ENCODE measurements at places on chromosomes 7 and 10.

DNA sequence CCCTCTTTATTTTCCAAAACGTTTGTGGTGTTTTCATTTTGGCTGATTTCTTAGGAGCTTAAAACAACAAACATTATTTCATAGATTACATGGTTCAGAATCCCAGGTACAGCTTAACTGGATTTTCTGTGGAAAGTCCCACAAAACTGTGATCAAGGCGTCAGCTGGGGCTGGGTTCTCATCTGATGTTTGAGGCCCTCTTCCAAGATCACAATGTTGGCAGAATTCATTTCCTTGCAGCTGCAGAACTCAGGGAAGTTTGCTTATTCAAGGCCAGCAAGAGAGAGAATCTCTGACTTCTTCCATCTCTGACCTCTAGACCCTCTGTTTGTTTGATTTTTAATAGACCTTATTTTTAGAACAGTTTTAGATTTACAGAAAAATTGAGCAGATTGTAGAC, 108.4 kb upstream of the AGK start:
- no peak for DNase-seq

- DNase-seq = no peak
Observed at GRCh38 chr7:16299853-16300252, 121.5 kb downstream of the CRPPA start.

- no peak for DNase-seq
Observed at GRCh38 chr7:31857172-31857571, 170.2 kb downstream of the PPP1R17 start.

- no peak for DNase-seq
Observed at GRCh38 chr10:74650613-74651012, 175.8 kb upstream of the KAT6B start.

- DNase-seq = no peak
Observed at GRCh38 chr10:6386346-6386745, 183.6 kb downstream of the PFKFB3 start.

- no peak for DNase-seq
Observed at GRCh38 chr10:104306897-104307296, 31.4 kb downstream of the ITPRIP start.

- DNase-seq = no peak
Observed at GRCh38 chr10:128286141-128286761, 160.0 kb upstream of the MKI67 start.

- no peak for DNase-seq
Observed at GRCh38 chr10:52706332-52707070, 66.1 kb downstream of the MBL2 start.

DNA sequence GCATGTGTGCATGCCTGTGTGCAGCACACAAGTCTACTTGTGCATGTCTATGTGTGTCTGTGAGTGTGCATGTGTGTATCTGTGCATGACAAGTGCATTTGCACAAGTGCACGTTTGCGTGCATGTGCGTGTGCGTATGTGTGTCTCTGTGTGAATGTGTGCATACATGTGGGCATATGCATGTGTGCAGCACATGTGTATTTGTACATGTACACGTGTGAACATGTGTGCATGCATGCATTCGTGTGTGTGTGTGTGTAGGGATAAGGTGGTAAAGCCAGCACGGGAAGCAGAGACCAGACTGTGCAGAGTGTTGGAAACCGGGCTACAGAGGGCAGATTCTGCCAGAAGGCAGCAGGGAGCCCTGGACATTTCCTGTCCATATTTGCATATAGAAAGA, 35.9 kb upstream of the GNA12 start:
- no peak for DNase-seq

- no peak for DNase-seq
Observed at GRCh38 chr7:150801242-150801945, 825 bp downstream of the TMEM176A start.

DNA sequence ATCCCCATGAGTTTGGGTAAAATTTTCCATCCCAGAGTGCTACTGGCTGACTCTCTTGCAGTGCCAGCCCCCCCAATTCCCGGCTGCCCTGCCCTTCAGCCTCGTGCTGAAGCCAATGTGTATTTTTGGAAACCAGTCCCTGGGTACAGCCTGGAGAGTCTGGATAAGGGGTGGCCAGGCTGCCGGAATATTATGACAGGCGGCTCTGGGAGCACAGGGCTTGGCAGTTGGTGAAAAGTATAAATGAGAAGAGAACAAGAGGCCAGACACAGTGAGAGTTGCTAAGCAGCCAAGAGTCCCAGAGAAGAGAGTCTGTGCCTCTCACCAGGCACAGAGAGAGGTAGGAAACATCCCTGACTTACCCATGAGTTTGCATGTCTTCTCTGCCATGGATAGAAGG, 53.6 kb downstream of the TMEM130 start:
- DNase-seq = no peak

DNA sequence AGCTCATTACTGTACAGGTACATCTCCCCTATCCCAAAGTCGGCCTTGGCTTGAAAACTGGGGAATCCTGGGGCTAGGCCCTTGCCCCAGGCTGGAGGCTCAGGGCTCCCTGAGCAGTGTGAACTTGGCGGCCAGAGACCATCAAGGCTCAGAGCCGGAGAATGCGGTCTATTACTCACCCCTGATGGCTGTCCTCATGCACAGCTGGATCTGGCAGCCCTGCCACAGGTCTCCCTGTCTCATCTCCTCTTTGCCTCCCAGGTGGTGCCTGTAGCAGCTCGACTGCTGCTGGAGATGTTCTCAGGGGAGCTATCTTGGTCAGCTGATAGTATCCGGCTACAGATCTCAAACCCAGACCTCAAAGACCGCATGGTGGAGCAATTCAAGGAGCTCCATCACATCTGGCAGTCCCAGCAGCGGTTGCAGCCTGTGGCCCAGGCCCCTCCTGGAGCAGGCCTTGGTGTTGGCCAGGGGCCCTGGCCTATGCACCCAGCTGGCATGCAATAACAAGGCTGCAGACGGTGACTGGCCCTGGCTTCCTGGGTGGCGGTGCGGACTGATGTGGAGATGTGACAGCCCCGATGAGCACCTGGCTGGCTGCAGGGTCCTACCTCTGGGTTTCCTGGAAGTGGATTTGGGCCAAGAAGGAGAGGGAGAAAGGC, 10.7 kb downstream of the IRF5 start:
- DNase-seq = no peak

GRCh38 chr10:35712486-35712885, 70.4 kb upstream of the FZD8 start:
- no peak for DNase-seq

DNA sequence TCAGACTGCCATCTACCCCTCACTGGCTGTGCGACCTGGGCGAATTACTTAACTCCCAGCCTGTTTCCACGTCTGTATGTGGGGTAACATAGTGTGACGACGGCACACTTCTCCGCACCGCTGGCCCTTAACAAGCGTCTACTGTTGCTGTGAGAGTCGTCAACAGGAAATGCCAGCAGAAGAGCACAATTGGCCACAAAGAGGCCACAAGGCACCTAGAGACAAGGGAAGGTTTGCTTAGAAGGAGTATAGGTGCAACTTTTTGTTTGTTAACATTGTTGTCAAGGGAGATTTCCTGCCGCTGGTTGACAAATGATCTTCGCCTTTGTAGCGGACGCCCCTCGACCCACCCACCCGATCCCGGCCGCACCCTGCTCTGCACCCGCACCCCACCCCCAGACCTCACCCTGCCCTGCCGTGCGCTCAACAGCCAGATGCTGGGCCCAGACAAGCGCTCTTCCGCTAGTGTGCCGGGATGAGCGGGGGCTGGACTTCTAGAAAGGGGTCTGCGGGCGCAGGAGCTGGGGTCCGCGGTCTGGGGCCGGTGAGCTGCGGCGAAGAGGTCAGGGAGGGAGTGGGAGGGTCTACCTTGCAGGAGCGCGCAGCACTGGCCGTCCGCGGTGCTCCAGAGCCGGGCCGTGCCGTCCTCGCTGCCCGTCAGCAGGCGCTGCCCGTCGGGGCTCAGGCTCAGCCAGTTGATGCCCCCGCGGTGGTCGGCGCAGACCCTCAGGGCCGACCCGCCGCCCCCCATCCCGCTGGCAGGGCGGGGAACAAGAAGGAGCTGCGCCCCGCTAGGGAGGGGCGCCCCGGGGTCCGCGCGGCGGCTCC, 785 bp downstream of the WDR86 start:
- no peak for DNase-seq

DNA sequence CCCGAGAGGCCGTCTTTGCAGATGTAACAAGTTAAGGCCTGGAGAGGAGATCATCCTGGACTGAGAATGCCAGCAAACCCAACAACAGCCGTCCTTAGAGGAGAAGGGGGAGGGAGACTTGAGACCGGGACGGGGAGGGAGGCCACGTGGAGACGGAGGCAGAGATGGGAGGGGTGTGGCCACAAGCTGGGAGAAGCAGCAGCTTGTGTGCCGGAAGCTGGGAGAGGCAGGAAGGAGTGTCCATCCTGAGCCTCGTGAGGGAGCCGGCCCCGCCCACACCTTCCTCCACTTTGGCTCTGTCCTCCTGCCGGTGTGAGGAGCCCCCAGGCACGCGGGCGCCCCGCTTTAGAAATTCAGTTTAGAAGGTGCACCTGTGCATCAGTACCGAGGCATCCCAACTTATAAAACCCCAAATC, 95.7 kb downstream of the DNAJB6 start:
- DNase-seq = peak; percentile 23

DNA sequence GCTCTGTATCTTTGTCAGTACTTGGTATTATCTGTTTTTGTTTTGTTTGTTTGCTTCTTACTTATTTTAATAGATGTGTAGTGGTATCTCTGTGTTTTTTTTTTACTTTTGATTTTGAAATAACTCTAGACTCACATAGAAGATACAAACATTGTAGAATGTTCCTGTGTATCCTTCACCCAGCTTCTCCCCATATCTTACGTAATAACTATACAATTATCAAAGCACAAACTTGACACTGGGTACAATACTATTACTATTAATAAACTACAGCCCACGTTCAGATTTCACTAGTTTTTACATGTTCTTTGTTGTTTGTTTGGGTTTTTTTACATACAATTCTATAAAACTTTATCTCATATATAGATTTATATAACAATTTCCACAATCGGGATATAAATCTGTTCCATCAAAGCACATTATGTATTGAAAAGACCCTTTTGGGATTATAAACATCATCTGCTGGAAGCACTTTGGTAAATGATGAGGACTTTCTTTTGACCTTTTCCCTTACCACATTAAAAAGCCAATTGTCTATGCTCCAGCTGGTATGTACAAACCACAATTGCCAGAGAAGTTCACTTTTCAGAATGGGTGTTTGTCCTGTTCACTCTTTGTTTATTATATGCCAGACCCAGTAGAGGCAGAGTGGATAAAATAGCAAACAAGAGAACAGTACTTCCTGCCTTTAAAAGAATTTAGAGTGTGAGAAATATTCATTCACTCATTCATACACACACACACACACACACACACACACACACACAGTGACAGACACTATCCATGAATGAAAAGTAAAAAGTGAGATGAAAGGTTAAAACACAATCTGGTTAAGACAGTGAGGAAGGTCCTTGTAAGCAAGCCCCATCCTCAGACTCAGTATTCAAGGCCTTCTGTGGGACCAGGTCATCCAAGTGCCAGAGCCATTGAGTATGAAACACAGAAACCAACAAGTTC, 113.0 kb downstream of the SGMS1 start:
- DNase-seq = no peak

- DNase-seq = no peak
Observed at GRCh38 chr7:85770332-85770731, 583.5 kb upstream of the SEMA3D start.

DNA sequence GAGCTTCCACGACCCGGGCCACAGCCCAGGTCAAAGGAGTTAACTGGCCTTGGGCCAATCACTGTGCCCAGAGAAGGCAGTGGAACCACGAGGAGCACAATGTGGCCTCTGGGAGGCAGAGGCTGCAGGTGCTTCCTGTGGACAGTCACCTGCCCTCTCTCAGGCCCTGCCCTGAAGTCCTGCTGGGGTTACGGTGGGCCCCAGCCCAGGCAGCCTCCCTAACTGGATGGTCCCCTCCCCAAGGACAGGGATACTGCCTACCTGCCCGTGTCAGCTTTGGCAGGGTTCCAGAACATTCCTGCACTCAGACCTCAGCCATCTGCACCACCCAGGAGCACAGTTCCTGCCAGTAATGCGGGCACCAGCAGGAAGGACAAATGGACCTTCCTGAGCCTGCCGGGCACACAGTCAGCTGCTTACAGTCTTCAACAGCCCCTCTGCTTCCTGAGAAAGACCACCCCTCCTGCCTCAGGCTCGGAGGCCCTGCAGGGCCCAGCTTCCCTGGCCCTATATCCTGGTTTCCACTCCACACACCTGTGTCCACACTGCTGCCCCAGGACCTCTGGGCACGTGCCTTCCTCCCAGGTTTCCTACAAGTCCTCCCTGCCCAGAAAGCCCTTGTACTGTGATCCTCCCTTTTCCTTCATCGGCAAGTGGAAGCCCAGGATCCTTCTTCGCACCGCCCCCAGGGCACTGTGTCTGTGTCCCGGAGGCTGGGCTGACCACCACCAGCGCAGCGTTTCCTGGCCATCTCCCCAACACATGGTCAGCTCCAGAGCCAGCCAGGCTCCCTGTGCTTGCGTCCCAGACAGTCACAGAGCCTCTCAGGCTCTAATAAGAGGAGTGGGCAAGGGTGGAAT, 23.3 kb downstream of the WDR86 start:
- DNase-seq = no peak

GRCh38 chr7:97024209-97025129, at the start of gene DLX5:
TSS of gene DLX5 (minus strand) at chr7:97024831. CDS start at chr7:97024623, 208 bp downstream.
- no peak for DNase-seq

GRCh38 chr7:67413670-67414069, 417.0 kb downstream of the TYW1 start:
- no peak for DNase-seq

GRCh38 chr7:47946581-47947354, 1.5 kb downstream of the PKD1L1 start:
- no peak for DNase-seq
